Stimulated activated CD8-positive, alpha-beta memory T cell treated with anti-CD3 and anti-CD28 coated beads, Interleukin-7, amount 100 ng/mL, for 1 hour (primary cell): ENCODE measurements at places on chromosomes 12 and 14.

- DNase-seq = no peak
These were observed 94.3 kb downstream of the LRRC74A start for GRCh38 chr14:76920331-76921087.

DNA sequence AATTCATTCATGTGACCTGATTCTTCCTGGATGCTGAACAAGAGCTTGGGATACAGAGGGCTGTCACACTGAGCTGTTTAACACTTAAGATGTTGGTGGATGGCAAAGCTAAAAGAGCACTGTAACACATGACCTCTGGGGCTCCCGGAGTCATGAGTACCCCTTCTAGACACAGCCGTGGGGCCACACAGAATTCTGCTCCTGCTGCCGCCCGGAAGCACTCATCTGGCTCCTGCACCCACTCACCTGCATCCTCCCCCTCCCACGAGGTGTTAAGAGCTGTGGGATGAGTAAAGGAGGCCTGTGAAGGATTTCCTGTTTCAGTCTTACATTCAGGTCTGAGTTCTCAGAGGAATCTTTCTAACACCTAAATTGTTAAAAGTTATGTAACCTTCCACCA, 78.0 kb upstream of the SSTR1 start:
- DNase-seq = no peak

DNA sequence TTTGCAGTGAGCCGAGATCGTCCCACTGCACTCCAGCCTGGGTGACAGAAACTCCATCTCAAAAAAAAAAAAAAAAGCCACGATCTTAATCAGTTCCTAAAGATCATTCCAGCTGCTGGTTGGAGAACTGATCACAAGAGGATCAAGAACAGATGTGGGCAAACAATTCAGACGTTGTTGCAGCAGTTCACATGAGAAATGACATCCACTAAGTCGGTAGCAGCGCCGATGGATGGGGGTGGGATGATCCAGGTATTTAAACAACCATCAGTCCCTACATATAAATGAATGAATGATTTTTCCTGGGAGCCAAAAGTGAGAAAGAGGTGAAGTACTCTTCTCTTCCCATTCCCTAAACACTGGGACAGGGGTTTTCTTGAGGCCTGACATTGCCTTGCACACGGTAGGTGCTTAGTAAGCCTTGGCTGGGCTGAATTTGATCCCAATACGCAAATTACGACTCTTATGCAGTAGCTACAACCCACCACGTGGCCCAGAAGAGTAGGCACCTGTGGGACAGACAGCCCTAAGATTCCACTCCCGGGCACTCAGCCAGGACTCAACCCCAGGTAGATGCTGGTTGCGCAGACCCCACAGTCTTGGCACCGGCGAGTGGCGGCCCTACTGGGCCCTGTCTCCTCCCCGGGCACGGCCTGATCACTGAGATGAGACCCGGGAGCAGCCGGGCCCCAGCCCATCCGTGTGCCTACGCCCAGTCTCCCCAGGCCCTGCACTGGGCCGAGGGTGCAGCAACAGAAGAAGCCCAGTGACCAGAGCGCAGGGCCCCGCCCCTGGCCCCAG, 565 bp downstream of the SPRYD3 start:
- DNase-seq = no peak

- DNase-seq = no peak
These were observed 62.4 kb downstream of the UBR7 start for GRCh38 chr14:93269341-93270068.

DNA sequence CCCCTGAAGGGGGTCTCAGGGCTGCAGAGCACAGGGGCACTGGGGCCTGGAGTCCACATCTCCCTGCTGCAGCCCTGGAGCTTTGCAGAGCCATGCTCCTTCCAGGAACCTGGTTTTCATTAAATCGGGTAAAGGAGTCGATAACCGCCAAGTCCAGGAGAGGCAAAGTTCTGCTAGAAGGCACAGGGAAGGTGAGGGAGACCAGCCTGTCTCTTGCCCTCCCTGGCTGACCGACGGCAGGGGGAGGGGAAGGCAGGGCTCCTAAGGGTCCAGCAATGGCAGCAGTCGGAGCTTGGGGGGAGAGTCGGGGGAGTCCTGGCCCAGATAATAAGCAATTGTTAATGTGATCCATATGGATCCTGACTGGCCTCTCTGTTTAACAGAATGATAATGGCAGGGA, 3.0 kb downstream of the FIGNL2 start:
- DNase-seq = no peak
